NCI-H524 (cell line): ENCODE measurements at places on chromosomes 5 and 9.

DNA sequence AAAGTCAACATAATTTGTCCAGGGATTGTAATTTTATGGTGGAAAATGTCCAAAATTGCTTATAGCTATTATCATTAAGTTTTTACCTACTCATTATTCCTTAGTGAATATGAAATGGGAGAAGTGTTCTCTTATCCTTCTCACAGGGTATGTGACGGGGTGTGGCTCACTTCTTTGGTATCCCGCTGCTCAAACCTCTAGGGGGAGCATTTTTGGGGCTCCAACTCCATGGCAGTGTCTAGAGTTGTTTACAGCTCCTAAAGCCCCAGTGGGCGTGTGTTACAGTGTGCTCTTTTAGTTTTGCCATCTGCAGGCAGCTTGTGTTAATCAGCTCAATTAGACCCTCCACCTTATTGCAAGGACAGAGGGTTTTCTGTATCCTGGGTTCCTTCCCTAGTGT is 89.4 kb downstream of the CDKN2A start:
- DNase-seq, result no peak

DNA sequence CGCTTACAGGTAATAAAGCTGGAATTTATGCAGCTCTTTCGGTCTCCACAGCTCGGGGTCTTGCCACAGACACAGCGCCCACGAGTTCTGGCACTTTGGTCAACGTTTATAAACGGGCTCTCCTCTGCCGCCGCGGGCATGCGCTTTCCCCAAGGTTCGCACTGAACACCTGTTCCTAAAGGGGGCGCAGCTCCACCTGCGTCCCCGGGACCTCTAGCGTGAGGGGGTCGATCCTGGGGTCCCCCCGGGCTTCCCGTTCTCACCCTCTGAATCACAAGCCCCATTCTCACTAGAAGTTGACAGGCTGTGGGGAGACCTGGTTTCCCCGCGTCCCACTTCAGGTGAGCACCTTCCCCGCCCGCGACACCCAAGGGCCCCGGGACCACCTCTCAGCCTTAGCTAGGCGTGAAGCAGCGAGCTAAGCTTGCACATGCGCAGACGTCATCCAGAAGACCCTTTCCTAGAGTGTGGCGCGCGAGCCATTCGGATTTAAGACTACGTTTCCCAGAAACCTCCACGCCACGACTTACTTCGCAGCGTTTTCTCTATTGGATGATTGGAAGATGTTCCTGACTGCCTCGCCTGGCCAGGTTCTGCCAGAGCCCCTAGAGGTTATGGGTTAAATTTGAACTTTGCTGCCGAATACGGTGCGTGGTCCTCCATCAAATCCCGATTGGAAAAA is 21.3 kb upstream of the ZNF782 start:
- peak; percentile 99 for DNase-seq

- no peak for DNase-seq
Observed at GRCh38 chr5:565782-566440, 41.7 kb upstream of the SLC9A3 start.

DNA sequence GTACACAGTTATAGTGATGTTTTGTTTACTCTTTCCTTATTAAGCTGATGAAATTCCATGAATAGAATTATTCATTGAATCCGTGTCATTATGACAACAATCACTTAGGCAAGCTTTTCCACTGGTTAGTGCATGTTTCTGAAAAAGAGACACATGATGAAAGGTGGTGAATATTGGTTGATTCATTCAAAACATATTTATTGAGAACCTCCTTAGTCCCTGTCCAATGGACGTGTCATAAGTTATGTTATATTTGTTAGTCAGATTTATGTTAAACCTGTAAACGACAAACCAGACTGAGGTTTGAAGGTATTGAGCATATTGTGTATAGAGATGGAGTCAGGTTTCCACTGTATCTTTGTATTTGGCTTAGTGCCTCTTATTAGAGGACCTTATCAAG is 1888.9 kb upstream of the CDH6 start:
- DNase-seq, result no peak

DNA sequence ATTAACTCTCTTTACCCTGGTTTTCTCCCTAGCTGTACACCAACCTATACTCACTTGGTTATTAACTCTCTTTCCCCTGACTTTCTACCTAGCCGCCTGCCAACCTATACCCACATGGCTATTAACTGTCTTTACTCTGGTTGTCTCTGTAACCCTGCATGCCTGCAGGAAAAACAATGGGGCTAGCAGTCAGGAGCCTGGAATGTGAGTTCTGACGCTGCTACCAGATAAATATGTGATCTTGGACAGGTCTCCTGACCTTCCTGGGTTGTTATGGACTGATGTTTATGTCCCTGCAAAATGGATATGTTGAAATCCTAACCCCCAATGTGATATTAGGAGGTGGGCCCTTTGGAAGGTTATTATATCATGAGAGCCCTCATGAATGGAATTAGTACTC is 119.2 kb downstream of the SMARCA2 start:
- no peak for DNase-seq

DNA sequence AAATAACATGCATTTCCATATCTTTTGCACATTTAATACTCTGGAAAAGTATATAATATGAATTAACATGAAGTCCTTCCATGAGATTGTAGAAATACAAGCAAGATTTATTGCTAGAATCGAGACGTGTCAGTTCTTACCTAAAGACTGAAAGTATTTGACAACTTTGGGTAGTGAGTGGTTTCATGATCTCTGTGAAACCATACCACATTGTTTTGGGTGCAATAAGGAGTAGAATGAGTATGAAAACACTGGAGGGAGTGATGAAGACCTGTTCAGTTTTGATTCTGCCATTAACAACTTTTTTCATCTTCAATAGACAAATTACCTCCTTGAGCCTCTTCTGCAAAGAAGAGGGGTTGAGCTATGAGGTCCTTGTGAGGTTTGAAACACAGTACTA is 133.7 kb downstream of the NUDT12 start:
- DNase-seq, result no peak
